ENCODE measurements at places on chromosomes 6 and 20. TPM values are rescaled to one million over a fixed set of nuclear protein-coding genes. Genes with fewer than 3 reads are reported as not detected.

DNA sequence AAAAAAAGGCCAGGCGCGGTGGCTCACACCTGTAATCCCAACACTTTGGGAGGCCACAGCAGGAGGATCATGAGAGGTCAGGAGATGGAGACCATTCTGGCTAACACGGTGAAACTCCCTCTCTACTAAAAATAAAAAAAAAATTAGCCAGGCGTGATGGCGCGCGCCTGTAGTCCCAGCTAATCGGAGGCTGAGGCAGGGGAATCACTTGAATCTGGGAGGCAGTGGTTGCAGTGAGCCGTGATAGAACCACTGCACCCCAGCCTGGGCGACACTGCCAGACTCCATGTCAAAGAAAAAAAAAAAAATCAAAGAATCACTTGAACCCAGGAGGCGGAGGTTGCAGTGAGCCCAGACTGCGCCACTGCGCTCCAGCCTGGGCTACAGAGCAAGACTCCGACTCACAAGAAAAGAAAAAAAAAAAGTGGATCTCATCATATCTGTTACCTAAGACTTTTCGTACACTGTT, 4.2 kb downstream of the RBM39 start:
- no peak for DNase-seq

DNA sequence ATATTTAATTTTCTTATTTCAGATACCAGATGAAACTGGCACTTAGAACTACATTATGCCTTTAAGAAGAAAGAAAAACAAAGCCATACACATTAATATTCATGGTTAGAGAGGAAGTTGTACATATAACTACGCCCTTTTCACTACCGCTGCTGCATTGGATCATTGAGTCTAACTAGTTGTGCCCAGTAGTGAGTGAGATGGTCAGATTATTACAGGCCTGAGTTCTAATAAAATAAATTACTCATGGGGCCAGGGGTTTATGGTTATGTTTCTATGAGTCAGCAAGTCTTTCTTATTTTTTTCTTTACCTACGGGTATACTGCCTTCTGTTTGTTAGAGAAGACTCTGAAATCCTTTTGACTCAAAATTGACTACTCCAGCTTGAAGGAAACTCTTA, 11.5 kb downstream of the RIOK1 start:
- no peak for DNase-seq

- no peak for DNase-seq
Observed at GRCh38 chr20:20548527-20549266, 163.7 kb downstream of the RALGAPA2 start.

DNA sequence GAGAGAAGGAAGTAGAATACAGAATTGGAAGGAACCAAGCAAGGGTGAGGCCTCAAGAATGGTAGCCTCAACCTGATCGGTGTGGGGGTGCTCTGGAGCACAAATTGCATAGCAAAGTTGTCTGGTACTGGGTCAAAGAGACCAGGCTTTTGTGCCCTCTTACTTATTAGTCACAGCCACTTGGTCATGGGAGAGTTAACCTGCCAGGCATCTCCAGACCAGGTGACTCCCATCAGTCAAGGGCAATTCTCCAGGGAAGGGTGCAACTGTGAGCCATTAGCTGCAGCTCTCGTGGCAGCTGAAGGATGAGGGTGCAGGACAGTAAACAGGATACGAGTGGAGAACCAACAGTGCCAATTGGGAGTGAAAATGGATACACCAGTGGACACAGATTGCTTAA, 47.7 kb upstream of the PLCB4 start:
- no peak for DNase-seq

GRCh38 chr20:57378107-57378506, 13.1 kb upstream of the RBM38 start:
- no peak for DNase-seq

GRCh38 chr6:43715056-43715788, 27.6 kb upstream of the MRPS18A start:
- no peak for DNase-seq

GRCh38 chr6:167137881-167138280, 15.0 kb downstream of the CCR6 start:
- no peak for DNase-seq

GRCh38 chr20:16054985-16055384, 518.3 kb downstream of the KIF16B start:
- DNase-seq = no peak

- DNase-seq = no peak
Observed at GRCh38 chr6:15904651-15905376, 224.1 kb upstream of the MYLIP start.

Gene TAAR8
- not detected for polyA plus RNA-seq

Gene DNAAF9
- 26.8 TPM for polyA plus RNA-seq

Gene HMGN3
- polyA plus RNA-seq = 314 TPM

Gene NKX2-2
- not detected for polyA plus RNA-seq

Gene TCP11
- polyA plus RNA-seq = 1.8 TPM

Gene APOBEC2
- polyA plus RNA-seq = 0.52 TPM
